Mesothelial cell of epicardium (in vitro differentiated cells): ENCODE measurements at places on chromosomes 2 and 18. TPM values are rescaled to one million over a fixed set of nuclear protein-coding genes. Genes with fewer than 3 reads are reported as not detected.

CDCA7 gene
- 17.6 to 20.2 TPM (median 18.3 TPM) in 3 replicates for total RNA-seq

FBXO15 gene
- 1.6 to 2.3 TPM (median 2.2 TPM) in 3 replicates for total RNA-seq

ASPRV1 gene
- 2.6 to 3.6 TPM (median 3.5 TPM) in 3 replicates for total RNA-seq

TMEM214 gene
- total RNA-seq: 86.8 to 88.8 TPM (median 88.6 TPM) in 3 replicates

NGEF gene
- total RNA-seq: 0.51 to 1.3 TPM (median 1.3 TPM) in 3 replicates

RNU2-63P gene
- 10.0 to 14.8 TPM (median 13.0 TPM) in 3 replicates for total RNA-seq

FAM136A gene
- 42.7 to 46.5 TPM (median 43.3 TPM) in 3 replicates for total RNA-seq

SGPP2 gene
- total RNA-seq: 0.23 to 0.42 TPM (median 0.25 TPM) in 3 replicates

FOXD4L1 gene
- total RNA-seq: 0.16 to 0.50 TPM (median 0.49 TPM) in 3 replicates

HOXD9 gene
- 0.93 to 1.2 TPM (median 1.1 TPM) in 3 replicates for total RNA-seq

LMAN2L gene
- total RNA-seq: 30.5 to 33.3 TPM (median 31.4 TPM) in 3 replicates

PPM1G gene
- 60.0 to 63.7 TPM (median 62.4 TPM) in 3 replicates for total RNA-seq

GPR155 gene
- 4.4 to 7.2 TPM (median 4.6 TPM) in 3 replicates for total RNA-seq

ATOH8 gene
- total RNA-seq: 12.6 to 13.8 TPM (median 12.7 TPM) in 3 replicates

TMEM169 gene
- 0.71 to 0.84 TPM (median 0.78 TPM) in 3 replicates for total RNA-seq

FSIP2 gene
- 21.8 to 28.7 TPM (median 25.2 TPM) in 3 replicates for total RNA-seq

CHRNA1 gene
- 0.16 TPM in 1 of 3 replicates, not detected in the others for total RNA-seq

CKAP2L gene
- 8.4 to 8.9 TPM (median 8.6 TPM) in 3 replicates for total RNA-seq

SCTR gene
- total RNA-seq: 0.97 to 1.3 TPM (median 1.2 TPM) in 3 replicates

DYNAP gene
- total RNA-seq: not detected in 3 replicates

GPBAR1 gene
- total RNA-seq: 0.55 to 0.93 TPM (median 0.78 TPM) in 3 replicates

SATB2 gene
- 3.4 to 4.0 TPM (median 3.8 TPM) in 3 replicates for total RNA-seq

REEP1 gene
- 1.1 to 1.9 TPM (median 1.8 TPM) in 3 replicates for total RNA-seq

PROC gene
- total RNA-seq: 0.24 to 0.25 TPM (median 0.25 TPM) in 3 replicates

HAAO gene
- 23.3 to 25.7 TPM (median 25.0 TPM) in 3 replicates for total RNA-seq

RELCH gene
- 27.2 to 33.6 TPM (median 33.0 TPM) in 3 replicates for total RNA-seq

NFE2L2 gene
- 93.1 to 93.9 TPM (median 93.3 TPM) in 3 replicates for total RNA-seq

MAPRE3 gene
- 14.8 to 17.1 TPM (median 16.0 TPM) in 3 replicates for total RNA-seq

FARP2 gene
- 54.9 to 55.1 TPM (median 54.9 TPM) in 3 replicates for total RNA-seq

SAG gene
- not detected in 3 replicates for total RNA-seq

CD302 gene
- total RNA-seq: 2.9 to 3.1 TPM (median 2.9 TPM) in 3 replicates

ASXL3 gene
- total RNA-seq: 34.0 to 36.7 TPM (median 36.0 TPM) in 3 replicates

ZEB2 gene
- 105 to 111 TPM (median 110 TPM) in 3 replicates for total RNA-seq

PLGLB1 gene
- 8.4 to 9.3 TPM (median 8.8 TPM) in 3 replicates for total RNA-seq

TEX44 gene
- total RNA-seq: not detected in 3 replicates

SERPINB3 gene
- not detected in 3 replicates for total RNA-seq

PLGLB2 gene
- 7.4 to 8.1 TPM (median 7.5 TPM) in 3 replicates for total RNA-seq

IDH1 gene
- total RNA-seq: 82.9 to 89.3 TPM (median 87.7 TPM) in 3 replicates

TFPI gene
- 80.0 to 89.7 TPM (median 87.9 TPM) in 3 replicates for total RNA-seq

C2orf80 gene
- total RNA-seq: not detected in 3 replicates

TMEFF2 gene
- 16.6 to 18.1 TPM (median 17.5 TPM) in 3 replicates for total RNA-seq

TRABD2A gene
- total RNA-seq: 0.45 to 0.55 TPM (median 0.45 TPM) in 3 replicates

WNT6 gene
- 106 to 118 TPM (median 115 TPM) in 3 replicates for total RNA-seq

AFF3 gene
- 14.4 to 15.6 TPM (median 14.7 TPM) in 3 replicates for total RNA-seq

MC4R gene
- total RNA-seq: not detected in 3 replicates

AGFG1 gene
- total RNA-seq: 59.3 to 62.5 TPM (median 60.9 TPM) in 3 replicates

DSC3 gene
- total RNA-seq: 29.1 to 32.6 TPM (median 30.9 TPM) in 3 replicates

UGT1A1 gene
- total RNA-seq: not detected in 3 replicates

CTLA4 gene
- total RNA-seq: not detected in 3 replicates

STK39 gene
- total RNA-seq: 18.7 to 19.3 TPM (median 18.7 TPM) in 3 replicates

METAP1D gene
- total RNA-seq: 13.1 to 15.0 TPM (median 13.5 TPM) in 3 replicates

MAP3K19 gene
- not detected in 3 replicates for total RNA-seq

DCDC2C gene
- total RNA-seq: not detected in 3 replicates

DOK6 gene
- 3.9 to 5.1 TPM (median 4.9 TPM) in 3 replicates for total RNA-seq

HOXD13 gene
- total RNA-seq: 0.49 to 0.63 TPM (median 0.56 TPM) in 3 replicates

EFR3B gene
- 14.4 to 16.7 TPM (median 15.4 TPM) in 3 replicates for total RNA-seq

NFU1 gene
- total RNA-seq: 31.9 to 35.6 TPM (median 34.7 TPM) in 3 replicates

RGPD8 gene
- total RNA-seq: 12.8 to 14.6 TPM (median 13.7 TPM) in 3 replicates
